Midbrain (tissue), 1 donor: ENCODE measurements at places on chromosomes 4 and X.

DNA sequence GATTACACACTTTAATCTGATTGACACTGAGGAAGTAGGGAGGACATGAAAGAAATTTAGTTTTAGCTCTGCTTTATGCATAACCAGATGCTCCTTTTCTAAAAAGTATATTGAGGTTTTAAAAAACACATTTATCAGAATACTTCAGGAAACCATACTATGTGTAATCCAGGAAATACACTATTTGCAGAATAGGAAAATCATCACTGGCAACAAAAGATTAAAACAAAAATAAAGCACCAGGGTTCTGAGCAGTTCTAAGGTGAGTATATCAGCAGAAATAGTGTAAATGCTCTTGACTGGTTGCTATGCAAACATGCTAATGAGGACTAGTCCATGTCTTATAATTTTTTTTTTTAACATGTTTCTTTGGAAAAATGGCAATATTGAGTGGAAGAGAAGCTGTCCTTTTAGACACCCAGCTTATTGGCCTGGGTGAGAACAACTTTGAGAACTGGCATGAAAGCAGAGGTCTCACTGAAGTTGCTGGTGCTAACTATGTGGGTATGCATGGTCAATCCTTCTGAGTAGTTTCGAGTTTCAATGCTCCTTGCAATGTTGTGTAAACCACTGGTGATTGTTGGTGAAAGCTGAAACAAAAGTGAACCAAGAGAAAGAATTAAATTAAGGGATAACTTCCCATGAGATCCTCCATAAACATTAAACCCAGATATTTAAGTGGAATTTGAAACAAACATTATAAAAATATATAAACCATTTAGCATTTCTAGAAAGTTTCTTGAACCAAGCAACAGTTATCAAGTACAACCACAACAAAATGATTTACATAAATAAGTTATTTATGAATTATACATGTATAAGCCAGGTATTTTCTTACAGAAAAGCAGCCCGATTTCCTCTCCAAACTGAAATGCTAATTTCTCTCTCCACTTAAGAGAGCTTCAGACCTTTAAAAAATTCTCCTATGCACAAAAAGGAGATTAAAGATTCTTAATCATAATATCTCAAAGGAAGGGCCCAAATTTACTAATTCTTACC lies 20.4 kb upstream of the SCD5 start:
- no peak for DNase-seq

DNA sequence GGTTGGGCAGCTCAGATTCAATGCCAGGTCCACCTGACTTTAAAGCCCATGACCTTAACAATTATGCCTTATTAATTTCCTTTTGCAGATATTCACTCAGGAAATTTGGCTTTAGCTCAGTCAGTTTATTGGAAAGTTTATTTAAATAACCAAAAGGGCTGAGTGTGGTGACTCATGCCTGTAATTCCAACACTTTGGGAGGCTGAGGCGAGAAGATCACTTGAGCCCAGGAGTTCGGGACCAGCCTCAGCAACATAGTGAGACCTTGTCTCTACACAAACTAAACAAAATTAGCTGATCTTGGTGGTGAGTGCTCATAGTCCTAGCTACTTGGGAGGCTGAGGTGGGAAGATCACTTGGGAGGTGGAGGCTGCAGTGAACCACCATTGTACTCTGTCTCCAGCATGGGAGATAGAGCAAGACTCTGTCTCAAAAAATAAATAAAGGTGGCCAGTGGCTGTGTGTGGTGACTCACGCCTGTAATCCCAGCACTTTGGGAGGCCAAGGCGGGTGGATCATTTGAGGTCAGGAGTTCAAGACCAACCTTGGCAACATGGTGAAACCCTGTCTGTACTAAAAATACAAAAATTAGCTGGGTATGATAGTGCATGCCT lies 43.3 kb downstream of the RHOH start:
- DNase-seq: no peak

GRCh38 chr4:37130465-37130864 lies 114.1 kb upstream of the NWD2 start:
- DNase-seq: no peak

DNA sequence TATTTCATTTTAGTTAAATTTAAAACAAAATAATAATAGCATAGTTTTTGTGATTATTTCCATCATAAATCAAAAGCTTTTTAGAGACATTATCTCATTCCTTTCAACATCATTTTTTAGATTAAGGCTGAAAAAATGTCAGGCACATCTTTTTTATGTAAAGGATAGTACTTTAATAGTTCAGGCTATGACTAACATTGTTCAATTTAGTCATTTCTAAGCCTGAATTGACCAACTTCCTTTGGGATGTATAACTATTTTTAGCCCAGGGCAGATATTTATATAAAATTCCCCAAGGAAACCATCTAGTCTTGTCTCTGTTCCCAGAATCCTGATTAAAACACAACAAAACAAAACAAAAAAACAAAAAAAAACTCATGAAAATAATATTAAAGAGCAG lies 145.6 kb upstream of the PCDH18 start:
- no peak for DNase-seq

DNA sequence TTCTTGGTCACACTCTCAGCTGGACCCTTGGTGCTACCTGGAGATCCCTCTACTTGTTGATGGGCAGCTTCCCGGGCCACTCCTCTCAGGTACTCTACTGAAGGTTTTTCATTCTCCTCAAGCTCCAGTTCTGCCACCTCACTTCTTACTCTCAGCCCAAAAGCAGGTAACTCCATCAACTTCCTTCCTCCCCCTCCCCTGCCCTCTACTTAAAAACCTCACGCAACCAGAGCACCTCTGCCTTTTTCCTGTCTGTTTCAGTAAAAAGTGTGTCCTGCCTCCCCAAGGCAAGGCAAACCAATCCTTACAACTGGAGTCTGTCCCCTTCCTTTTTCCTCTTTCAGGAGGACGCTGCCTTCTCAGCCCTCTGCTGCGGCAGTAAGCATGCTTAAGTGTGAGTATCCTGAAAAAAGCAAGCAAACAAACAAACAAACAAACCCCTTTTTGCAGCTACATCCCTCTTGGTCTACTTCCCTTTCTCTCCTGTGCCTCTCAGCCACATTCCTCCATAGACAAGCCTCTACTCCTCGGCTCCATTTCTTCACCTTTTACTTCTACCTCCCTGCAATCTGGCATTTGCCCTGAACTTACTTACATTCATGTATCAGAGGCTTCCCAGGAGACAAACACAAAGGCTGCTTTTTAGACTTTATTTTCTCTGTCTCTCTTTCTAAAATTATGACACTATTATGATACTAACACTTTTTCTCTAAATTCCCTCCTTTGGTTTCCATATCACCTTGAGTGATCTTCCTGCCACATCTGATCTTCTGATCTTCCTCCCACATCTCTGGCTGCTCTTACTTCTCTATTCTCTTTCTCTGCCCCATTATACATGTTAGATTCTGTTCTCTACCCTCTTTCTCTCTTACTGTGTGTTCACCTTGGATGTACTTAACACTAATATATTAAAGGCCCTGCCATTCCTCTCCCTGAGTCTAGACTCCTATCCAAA lies 5.4 kb downstream of the ALPK1 start:
- no peak for DNase-seq

GRCh38 chrX:135596495-135596894 lies 76.0 kb downstream of the INTS6L start:
- peak; percentile 16 for DNase-seq

DNA sequence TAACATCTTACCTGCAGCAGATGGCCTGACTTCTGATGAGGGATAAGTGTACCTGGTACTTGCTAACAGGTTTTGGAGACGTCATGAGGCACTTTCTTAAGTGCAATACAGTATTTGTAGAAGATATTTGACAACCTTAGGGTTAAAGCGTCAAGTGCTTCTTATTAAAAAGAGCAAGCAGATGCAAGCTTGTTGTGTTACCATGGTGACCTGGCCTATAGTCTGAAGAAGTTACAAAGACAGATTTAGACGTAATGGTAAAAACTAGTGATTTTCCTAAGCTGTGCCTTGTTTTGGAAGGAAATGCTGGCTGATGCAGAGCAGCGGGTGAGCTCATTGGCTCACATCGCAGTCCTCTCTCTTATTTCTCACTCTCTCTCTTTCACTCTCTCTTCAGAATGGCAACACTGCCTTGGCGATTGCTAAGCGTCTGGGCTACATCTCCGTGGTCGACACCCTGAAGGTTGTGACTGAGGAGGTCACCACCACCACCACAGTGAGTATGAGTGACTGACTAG lies 243.6 kb downstream of the ANK2 start:
- peak; percentile 68 for DNase-seq

GRCh38 chrX:122475306-122475705 lies 708.8 kb upstream of the GRIA3 start:
- no peak for DNase-seq
